ENCODE measurements at places on chromosomes 16 and 17.

DNA sequence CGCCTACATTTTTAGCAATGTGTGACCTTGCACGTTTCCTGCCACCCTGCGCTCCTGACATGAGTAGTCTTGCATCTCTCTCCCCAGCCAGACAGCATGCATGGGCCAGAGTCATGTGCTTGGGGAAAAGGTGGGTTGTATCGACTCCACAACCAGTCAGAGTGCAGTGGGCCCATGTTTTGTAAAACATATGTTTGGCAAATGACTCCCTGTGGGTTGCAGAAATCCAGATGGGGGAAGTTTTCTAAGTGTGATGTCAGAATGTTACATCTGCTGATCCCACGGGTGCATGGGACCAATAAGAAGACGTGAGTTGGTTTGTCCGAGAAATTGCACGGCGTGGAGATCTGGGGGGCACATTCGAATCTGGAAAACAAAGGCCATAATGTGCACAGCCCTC is 147.1 kb downstream of the FOXL1 start:
- DNase-seq: no peak

- no peak for DNase-seq
These were observed 267.1 kb upstream of the MYOCD start for GRCh38 chr17:12398441-12399051.

- no peak for DNase-seq
These were observed 44.1 kb downstream of the CCDC57 start for GRCh38 chr17:82168568-82168967.

DNA sequence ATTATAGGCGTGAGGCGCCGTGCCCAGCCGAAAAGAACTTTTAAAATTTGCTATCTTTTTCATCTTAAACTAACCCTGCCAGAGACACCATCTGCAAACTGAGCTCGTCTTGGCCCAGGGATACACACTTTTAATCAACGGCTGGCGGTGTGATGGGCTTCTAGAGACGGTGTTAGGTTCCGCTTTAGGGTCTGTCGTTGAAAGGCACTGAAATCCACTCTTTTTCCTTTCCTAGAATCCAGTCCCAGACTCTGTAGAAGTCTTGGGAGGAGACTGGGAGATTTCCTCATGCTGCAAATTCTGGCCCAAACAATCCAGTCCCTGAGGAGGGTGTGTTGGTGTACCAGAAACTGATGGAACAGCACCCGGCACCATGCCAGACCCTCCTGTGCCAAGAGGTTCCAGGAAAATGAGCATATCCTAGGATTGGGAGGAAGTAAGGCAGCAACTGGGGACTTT is 52.0 kb upstream of the TEX2 start:
- no peak for DNase-seq

DNA sequence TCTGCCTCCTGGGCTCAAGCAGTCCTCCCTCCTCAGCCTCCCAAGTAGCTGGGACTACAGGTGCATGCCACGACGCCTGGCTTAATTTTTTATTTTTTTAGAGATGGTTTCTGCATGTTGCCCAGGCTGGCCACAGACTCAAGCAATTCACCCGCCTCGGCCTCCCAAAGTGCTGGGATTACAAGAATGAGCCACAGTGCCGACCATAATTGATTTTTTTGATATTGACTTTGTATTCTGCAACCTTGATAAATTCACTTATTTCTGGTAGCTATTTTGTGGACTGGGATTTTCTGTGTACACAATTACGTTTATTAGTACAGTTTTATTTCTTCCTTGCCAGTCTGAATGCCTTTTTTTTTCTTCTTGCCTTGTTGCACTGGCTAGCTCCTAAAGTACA is 30.0 kb downstream of the TAOK1 start:
- no peak for DNase-seq

- no peak for DNase-seq
These were observed 57.7 kb upstream of the MAP3K14 start for GRCh38 chr17:45374501-45374900.

DNA sequence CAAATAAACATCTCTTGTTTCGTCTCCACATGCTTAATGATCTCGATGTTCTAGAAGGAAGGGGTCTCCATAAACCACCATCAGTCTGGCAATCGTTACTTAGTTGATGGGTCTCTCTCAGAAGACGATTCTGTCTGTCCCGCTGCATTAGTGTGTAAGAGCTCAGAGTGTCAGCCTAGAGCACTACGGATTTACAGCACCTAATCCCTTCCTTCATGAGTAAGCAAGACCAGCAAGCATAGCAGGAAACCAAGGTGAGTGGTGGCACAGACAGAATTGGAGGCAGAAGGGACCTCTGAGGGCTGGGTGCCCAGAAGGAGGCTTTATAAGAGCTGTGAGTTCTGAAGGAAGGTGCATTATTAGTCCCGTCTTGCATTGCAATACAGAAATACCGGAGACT is 440.1 kb downstream of the RBFOX1 start:
- no peak for DNase-seq

- DNase-seq: no peak
These were observed 16.7 kb upstream of the HEATR6 start for GRCh38 chr17:60095381-60095780.

- DNase-seq: no peak
These were observed 26.0 kb downstream of the COPZ2 start for GRCh38 chr17:48011405-48012150.

DNA sequence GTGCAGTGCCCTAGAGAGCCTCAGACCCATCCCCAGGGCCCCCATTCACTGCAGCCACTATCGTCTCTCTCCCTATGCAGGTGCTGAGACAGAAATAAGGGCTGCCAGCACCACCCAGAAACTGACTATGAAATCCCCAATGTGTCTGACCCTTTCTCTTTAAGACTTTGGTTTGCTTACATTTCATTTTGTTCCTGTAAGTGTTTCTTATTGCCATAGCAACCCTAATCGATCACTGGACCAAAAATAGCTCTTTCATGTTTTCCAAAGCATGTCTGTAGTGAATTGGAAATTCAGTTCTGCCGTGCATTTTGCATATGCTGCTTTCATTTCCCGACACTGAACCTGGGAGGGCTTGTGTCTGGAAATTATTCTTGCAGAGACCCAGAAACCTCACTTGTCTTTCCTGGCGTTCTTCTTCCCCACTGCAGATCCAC is 148.7 kb upstream of the NOL11 start:
- DNase-seq: no peak

Measured in stimulated activated CD8-positive, alpha-beta memory T cell treated with anti-CD3 and anti-CD28 coated beads, Interleukin-4, amount 100 ng/mL, for 1 hour (primary cell).